ENCODE measurements at places on chromosomes 5 and 9.

DNA sequence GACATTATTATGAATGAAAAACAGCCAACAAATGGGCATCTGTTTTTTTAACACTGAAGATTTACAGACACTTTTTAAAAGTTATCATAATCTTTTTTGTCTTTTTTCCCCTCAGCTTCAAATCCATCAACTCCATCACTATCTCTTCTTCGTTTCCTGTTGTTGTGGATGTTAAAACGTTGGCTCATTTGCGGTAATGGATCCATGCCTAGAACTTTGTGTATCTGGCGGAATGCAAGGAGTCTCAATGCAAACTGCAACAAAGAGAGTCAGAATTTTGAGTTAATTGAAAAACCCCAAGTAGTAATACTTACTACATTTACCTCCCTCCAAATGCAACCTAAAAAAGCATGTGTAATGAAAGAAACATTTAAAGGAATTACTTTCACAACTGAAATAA is 42.9 kb upstream of the MTMR12 start:
- no peak for DNase-seq

DNA sequence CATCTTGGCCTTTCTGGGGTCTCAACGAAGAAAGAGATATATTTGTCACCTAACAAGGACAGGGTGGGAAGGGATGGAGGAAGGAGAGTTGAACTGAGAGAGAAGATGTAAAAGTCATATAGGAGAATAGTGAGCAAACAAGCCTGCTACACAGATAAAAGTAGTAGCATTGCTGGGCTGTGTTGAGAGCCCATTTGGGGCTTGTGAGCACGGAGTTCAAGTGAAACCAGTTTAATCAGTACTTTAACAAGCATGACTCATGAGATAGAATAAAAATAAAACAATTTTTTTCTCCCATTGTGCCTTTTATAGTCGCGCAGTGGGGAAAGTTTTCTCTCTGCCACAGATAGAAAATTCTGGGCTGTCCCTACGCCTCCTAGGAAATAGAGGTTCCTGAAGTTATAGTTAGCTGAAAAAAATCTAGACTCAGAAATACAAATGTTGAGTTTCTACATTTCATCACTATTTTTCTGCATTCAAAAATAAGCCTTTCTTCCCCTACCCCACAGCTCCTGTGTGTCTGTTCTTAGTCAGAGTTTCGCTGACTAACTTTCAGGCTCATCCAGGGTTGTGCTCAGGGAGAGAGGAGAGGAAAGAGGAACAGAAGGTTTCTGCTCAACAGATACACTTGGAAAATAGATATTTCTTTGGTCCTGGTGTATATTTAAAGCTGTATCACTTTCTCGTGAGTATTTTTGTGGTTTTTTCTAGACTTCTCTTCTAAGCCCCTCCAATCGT is 395.8 kb upstream of the ADAMTSL1 start:
- DNase-seq, result no peak

DNA sequence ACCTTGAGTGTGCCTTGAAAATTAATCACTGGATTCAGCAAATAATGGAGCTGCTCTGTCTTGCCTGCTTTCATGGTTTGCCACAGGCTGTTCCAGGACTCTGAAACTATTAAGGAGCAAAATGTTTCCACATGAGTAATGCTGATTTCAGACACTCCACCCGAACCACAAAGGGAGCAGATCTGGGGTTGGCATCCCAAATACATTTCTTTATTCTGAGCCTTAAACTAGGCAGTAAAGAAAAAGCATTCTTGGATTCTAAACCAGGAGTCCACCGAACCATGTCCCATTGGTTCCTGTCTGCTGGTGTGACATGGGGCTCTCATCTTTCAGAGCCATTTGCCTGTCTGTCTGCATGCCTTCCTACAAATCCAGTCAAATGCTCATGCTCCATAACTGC is 10.1 kb upstream of the C1QTNF3 start:
- no peak for DNase-seq

DNA sequence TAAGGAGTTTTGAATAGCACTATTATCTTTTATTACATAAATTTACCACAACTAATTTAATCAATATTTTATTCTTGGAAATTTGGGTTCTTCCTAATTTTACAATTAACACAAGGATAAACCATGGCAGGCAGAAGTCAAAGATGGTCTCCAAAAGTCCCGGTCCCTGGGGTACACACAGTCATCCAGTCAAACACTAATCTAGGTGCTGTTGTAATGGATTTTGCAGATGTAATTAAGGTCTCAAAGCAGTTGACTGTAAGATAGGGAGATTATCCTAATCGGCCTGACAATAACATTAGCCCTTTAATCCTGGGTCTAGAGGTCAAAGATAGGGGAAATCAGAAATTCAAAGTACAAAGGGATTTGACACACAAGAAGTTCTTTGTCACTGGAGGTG is 57.5 kb upstream of the HTR1A start:
- DNase-seq, result no peak

DNA sequence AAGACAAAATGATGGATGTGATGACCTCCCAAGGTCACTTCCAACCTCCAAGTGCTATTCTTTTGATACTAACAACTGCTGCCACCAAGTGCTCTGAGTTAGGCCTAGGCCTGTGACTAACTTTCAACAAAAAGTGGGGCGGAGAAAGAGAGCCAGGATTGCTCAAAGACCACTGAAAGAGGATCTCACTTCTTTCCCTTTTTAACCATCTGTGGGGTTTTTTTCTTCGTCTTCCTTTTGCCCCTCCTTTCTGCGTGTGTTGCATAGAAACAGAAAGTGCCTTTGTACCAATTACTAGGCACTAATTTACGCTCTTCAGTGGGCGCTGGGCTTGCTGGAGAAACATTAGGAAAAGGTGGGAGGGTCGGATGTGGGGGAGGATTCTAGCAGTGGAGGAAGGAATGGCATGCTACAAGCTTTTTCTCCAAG is 8.0 kb downstream of the KLF9 start:
- DNase-seq, result no peak

DNA sequence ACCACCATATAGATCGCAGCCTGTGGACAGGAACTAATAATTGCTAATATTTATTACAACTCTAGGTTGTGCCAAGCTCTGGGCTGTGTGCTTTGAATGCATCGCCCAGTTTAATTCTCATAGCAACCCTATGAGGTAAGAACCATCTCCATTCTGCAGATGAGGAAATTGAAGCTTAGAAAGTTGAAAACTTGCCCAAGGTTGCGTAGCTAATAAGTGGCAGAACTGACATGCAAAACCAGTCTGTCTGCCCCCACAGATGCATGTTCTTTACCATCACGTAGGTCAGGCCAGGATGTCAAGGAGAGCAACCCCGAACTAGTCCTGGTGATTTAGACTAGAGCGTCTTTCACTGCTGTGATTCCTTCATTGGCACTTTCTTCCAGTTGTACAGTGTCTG is 15.6 kb downstream of the WWC1 start:
- no peak for DNase-seq

GRCh38 chr5:164472165-164472564 is 966.7 kb downstream of the MAT2B start:
- DNase-seq, result no peak

DNA sequence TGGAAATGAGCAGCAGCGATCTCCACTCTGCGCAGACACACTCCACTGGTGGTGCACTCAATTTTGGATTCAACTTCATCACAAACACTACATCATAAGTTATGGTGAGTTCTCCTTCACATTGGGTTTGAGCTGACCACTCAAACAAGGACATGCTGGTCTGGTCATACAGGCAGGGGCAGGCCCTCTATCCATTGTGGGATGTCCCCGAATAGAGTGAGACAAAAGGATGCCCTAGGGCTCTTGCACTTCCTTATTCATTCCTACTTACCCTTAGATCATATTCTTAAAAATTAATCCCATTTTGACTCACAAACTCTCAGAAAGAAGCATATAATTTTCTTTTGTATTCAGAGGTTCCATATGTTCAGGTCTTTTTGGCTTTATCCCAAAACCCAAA is 16.3 kb upstream of the PJA2 start:
- no peak for DNase-seq

DNA sequence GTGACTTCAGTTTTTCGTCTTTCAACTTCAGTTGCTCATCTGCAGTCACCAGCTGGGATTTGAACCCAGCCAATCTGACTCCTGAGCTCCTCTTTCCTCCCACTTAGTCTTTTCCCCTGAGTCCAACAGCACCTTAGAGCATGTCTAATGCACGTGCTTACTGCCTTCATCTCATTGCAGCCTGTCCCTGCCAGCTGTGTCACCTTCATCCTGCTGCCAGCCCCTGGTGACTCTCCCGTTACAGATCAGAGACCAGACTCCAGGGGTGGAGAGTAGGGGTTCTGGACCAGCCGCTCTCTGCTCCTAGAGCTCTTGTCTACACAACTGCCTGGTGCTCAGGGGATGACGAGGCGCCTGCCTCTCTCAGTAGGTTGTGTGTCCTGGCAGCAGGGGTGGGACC is 132.9 kb upstream of the LMX1B start:
- DNase-seq, result no peak

GRCh38 chr5:57382655-57383054 is 100.0 kb downstream of the ACTBL2 start:
- DNase-seq, result no peak

DNA sequence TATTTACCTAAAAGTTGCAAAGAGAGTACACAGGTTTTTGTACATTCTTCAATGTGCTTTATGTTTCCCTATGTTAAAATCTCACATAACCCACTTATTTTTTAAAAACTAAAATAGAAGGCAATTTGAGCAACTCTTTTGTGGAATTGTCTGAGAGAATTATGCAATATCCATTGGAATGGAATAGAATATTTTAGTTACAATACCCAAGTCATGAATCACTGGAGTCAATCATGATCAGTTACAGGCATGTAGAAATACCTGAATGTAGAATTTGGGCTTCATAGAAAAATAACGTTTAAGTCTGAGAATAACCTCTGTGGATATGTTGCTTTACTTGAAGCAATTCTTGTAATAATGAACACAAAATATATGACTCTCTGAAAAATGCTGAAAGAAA is 143.3 kb downstream of the FGF10 start:
- DNase-seq, result no peak

GRCh38 chr5:40958811-40959210 is 49.5 kb downstream of the C7 start:
- DNase-seq, result no peak

- no peak for DNase-seq
These were observed 363.9 kb upstream of the MEF2C start for GRCh38 chr5:89246864-89247263.

- no peak for DNase-seq
These were observed 10.2 kb downstream of the FAM163B start for GRCh38 chr9:133598978-133599377.

DNA sequence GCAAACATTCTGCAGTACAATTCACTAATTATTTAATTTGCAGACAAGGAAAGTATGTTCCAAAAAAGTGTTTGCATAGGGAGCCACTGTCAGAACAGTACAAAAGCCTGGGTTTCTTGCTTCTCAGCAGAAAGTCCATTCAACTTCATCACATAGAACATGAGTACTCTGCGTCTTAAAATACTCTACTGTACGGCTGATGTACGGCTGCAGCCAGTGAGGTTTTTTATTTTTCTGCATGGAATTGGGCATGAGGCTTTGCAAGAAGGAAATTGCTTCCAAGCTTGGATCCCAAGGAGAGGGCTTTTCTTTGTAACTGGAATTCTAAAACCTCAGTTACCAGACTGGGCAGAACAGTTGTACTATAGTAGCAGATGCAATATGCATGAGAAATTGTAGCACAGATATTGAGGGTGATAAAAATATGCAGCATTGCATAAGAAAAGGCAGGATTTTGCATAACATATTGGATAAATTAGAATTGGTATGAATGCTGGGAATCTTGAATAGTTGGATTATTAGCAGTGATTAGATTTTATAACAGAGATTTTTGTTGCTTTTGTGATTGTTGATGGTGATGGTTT is 178.1 kb upstream of the CDH9 start:
- DNase-seq, result no peak

- DNase-seq, result no peak
These were observed 34.0 kb upstream of the ZNF484 start for GRCh38 chr9:92911511-92912475.

GRCh38 chr5:128254789-128255188 is 171.2 kb downstream of the SLC12A2 start:
- DNase-seq, result no peak

DNA sequence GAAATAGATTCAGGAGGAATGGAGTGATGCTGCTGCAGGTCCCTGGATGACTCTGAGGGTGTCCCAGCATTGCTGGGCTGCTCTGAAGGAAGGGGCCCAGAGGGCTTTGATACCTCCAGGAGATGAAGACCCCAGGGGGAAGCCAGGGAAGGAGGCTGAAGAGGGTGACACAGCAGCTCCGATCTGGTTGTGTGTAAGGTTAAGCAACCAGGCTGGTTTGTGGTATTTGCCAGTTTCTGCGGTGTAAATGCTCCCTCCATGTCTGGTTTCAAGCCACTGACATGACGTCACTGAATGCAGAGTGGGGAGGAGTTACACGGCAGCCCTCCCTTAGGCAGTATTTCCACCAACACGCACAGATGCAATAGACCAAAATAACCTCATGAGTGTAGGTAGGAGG is 40.0 kb upstream of the ORM1 start:
- DNase-seq, result no peak

DNA sequence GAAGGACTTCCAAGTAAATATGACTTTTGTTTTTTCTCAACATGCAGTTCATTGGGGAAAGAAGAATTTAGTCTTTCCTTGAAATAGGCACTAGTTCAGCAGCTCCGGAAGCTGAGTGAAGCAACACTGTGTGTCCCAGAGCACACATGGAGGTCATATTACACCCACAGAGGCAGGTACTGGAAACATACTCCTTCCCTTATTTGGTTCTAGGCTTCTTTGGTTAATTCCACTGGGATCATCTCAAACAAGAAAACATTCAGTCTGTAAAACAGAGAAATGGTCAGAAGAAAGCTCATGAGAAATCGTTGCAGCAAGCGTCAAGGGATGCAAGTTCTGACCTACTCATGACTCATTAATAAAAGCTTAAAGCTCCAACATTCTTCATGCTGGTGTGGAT is 175.1 kb upstream of the PCSK5 start:
- no peak for DNase-seq

GRCh38 chr9:109555215-109555614 is 57.1 kb upstream of the PTPN3 start:
- DNase-seq, result no peak

- DNase-seq, result no peak
These were observed 120.6 kb upstream of the CCDC112 start for GRCh38 chr5:115417076-115417475.

- no peak for DNase-seq
These were observed 35.8 kb upstream of the MEGF10 start for GRCh38 chr5:127254729-127255284.

DNA sequence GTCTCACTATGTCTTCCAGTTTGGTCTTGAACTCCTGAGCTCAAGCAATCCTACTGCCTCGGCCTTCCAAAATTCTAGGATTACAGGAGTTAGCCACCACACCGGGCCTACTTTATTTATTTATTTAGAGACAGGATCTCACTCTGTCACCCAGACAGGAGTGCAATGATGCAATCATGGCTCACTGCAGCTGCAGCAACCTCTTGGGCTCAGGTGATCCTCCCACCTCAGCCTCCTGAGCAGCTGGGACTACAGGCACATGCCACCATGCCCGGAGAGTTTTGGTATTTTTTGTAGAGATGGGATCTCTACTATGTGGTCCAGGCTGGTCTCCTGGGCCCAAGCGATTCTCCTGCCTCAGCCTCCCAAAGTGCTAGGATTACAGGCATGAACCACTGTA is 32.8 kb downstream of the PHAX start:
- DNase-seq, result no peak

Measured in effector CD4-positive, alpha-beta T cell (primary cell).